ENCODE measurements at places on chromosomes 1 and 21.

DNA sequence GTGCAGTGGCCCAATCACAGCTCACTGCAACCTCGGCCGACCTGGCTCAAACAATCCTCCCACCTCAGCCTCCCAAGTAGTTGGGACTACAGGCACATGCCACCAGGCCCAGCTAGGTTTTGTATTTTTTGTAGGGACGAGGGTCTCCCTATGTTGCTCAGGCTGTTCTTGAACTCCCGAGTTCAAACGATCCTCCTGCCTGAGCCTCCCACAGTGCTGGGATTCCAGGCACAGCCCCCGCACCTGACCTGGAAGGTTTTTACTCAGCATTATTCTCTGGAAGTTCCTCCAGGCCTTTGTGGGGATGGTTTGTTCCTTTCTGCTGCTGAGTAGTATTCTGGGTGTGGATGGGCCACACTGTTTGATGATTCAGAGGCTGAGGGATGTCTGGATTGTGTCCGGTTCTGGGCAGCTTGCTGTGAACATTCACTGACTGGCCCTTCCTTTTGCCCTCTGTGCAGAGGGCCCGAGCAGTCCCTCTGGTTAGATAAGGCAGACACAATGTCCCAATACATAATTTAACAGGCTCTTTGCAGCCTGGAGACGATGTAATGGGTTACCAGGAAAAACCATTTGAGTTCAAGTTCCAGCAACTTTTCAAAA lies 6.0 kb upstream of the TRAPPC10 start:
- peak; percentile 94 for DNase-seq

DNA sequence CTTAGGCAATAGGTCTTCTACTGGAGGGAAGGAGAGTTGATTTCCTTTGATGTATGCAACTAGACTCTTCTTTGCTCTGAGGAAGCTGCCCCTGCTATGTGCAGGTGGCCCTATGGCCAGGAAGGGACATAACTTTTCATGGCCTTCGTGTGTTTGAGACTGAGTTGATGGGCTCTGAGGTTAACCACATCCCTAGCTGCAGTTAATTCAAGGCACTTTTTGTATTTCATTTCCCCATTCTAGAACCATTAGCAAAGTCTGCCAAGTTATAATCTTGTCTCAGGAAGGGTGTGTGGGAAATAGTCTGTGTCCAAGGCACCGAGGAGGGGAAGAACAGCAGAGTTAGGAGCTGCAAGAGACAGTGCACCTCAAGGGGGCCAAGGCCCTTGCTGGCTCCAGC lies 2.5 kb downstream of the FCRL4 start:
- DNase-seq, result no peak

DNA sequence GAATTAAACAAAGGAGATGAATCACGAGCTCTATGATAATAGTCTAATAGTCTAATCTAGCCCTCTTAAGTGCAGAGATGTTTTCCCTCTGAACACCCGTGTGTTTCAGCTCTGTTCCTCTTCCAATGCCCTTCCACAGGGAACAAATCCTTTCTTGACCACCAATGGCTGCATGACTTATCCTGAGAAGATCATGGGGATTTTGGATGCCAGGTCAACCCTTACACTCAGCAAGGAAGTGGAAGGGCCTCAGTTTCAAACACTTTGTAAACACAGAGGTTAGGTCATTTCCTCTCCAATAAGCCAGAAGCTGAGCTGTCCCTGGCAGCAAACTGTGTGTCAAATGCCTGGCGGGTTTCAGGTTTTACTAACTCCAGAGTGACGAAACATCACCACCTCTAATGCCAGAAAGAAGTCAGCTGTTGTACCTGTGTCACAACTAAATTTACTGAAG lies 200.0 kb downstream of the GABPA start:
- DNase-seq, result peak; percentile 95

DNA sequence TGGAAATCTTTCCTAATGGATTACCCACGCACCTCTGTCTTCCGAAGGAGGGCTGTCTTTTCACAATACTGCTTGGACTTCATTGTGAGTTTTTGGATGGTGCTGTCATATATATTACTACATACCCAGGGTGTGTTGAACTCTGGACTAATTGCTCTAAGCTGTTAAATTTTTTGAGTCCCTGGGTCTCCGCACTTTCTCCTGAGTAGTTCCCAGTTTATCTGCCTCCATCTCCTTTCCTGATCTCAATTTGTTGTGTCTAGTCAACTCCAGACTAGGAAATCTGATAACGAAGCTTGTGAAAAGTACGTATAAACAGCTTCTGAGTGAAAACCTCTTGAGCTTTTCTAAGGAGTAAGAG lies 211.1 kb downstream of the ROR1 start:
- no peak for DNase-seq

DNA sequence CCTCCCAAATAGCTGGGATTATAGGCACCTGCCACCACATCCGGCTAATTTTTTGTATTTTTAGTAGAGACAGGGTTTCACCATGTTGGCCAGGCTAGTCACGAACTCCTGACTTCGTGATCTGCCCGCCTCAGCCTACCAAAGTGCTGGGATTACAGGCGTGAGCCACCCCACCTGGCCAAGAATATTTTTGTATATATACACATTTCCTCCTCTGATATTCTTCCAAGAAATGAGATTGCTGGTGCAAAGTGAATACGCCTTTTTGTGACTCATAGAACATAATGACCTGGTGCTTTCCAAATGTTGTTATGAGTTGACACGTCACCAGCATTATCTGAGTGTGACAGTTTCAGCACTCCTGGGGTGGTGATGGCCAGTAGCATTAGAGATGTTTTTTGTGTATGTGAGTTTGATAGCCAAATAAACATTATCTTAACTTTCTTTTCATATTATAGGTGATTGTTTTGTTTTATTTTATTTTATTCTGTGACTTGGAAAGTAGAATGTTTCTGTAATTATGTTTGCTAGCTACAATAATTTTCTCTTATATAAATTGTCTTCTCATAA lies 54.9 kb downstream of the KCNK1 start:
- peak; percentile 29 for DNase-seq

GRCh38 chr1:21909286-21909759 lies 27.8 kb downstream of the HSPG2 start:
- no peak for DNase-seq

- DNase-seq, result no peak
Measured at GRCh38 chr21:36478941-36479340, 981 bp downstream of the CLDN14 start.

DNA sequence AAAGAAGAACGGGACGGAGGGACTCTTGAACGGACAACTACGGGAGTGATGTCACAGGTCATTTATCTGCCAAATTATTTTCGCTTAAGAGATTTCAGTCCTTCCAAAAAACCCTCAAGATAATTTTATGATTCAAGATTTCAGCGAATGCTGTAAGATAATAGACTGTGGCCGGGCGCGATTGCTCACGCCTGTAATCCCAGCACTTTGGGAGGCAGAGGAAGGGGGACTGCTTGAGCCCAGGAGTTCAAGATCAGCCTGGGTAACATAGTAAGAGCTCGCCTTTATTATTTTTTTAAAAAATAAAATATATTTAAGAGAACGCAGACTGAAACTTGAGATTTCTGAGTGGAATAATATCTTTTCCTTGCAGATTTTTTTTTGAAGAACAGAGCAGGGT lies 609 bp downstream of the RWDD2B start:
- DNase-seq, result no peak
